H7 (cell line): ENCODE measurements at places on chromosomes 7 and 10. TPM values are rescaled to one million over a fixed set of nuclear protein-coding genes. Genes with fewer than 3 reads are reported as not detected.

- no peak for DNase-seq
Observed at GRCh38 chr7:147569116-147569913, 1021.3 kb upstream of the C7orf33 start.

RAMP3 gene
- total RNA-seq, result 0.11 and 0.31 TPM in 2 replicates

DNA sequence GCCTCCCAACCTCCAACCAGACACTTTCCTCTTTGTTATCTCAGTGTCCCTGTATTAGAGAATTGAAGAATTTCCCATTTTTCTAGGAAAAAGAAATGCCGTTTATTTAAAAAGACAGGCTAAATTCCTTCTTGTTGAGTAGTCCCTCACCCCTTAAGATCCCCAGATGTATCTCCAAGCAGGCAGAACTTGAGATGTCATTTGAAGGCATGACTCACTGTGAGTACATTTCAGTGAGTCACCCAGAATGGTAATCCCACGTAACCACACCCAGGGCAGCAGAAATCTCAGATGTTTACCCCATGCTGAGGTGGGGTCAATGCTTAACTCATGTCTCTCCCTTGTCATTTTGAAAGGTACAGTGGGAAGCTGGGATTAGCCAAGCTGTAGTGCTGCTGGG lies 4.4 kb downstream of the ZNF655 start:
- no peak for DNase-seq

GRCh38 chr10:16919121-16919982 lies 102.1 kb upstream of the RSU1 start:
- DNase-seq, result no peak

ATP5MK gene
- total RNA-seq, result 322 and 339 TPM in 2 replicates

SPDYE5 gene
- not detected in 2 replicates for total RNA-seq

HELLS gene
- 131 and 187 TPM in 2 replicates for total RNA-seq

- DNase-seq, result no peak
Observed at GRCh38 chr10:45135443-45136198, 134.9 kb downstream of the ZNF22 start.

TNS3 gene
- 28.9 and 31.3 TPM in 2 replicates for total RNA-seq

SLC29A4 gene
- total RNA-seq, result 15.7 and 16.5 TPM in 2 replicates

EMX2 gene
- total RNA-seq, result not detected in 2 replicates

DNA sequence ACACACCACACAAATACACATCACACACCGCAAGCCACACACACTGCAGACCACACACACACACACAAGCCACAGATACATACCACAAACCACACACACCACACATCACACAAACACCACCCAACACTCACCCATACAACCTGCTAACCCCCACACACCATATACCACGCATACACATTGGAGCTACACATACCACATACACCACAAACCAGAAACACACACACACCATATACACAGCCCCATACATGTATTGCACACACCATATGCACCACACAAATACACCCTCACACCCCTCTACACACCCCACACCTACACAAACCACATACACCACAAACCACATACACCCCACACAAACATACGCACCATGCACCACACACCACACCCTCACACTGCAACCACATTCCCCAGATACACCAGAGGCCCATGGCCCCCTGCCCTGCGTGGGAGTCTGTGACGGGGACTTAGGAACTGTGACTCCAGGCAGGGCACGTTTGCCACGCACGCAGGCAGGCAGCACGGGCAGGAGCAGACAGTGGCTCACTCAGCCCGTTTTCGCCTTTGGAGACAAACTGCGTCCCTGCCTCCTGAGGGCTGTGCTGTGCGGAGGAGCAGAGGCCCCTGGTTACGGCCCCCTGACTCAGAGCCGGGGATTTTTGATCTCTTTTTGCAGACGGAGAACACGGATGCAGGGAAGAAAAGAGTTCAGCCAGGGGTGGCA lies 52.6 kb downstream of the TMEM209 start:
- peak; percentile 51 for DNase-seq

DNA sequence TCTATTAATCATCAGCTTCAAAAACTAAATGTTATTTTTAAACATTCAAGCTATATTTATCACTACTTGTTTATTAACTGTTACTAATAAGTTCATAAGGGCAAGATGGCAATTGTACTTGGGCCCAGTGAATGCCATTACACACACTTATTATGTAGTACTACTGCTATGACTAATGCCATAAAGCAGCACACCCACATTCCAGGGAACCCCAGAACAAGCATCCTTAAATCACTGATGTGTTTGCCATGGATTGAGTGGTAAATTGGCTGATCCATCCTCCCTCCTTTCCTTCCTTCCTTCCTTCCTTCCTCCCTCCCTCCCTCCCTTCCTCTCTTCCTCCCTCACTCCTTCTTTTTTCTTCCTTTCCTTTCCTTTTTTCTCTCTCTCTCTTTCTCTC lies 37.4 kb upstream of the RSU1 start:
- no peak for DNase-seq

GRCh38 chr10:35961501-35961900 lies 319.4 kb upstream of the FZD8 start:
- DNase-seq, result no peak
